ENCODE measurements at places on chromosomes 12 and 14.

DNA sequence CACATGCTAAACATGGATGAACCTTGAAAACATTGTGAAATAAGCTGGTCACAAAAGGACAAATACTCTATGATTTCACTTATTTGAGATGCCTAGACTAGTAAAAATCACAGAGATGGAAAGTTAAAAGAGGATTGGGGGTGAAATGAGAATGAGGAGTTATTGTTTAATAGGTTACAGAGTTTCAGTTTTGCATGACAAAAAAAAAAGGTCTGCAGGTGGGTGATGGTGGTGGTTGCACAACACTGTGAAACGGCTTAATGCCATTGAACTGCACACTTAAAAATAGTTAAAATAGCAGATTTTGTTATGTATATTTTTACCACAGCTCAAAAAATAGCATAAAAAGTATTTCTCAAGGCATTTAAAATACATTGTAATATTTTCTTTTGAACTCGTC is 151.9 kb upstream of the NRXN3 start:
- DNase-seq, result no peak

DNA sequence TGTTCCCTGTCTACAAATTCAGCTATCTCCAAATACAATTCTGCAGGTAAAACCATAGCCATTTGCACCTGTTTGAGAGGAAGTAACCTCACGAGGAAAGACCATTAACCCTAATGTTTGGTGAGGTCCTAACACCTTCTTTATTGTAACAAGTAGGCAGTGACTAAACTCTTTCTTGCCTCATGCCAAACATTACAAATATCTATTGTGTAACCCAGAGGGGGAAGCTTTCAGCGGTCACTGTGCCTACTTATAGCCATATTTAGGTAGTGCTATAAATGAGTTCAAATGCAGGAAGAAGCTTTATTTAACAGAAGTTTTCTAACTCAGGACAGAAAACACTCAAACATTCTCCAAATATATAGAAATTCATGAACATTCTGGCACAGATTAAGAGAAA is 252.7 kb downstream of the LRFN5 start:
- DNase-seq, result no peak

DNA sequence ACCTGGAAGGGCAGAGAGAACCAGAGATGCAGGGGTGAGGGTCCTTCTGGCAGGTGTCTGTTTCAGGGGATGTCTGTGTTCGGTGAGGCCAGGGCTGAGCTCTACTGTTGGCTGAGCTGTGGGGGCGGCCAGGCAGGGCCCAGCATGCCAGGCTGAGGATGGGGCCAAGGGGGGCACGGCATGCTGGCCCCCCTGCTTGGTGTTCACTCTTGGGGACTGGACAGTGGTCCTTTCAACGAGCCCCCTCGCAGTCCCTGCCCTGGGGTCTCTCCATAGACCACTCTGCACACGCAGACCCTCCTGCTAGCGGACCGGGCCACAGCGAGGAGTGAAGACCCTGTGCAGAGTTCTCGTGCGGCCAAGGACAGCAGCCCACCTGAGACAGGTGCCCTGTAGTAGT is 56.3 kb downstream of the KIF26A start:
- no peak for DNase-seq

- no peak for DNase-seq
Observed at GRCh38 chr12:45975506-45975905, 14.9 kb downstream of the SCAF11 start.

DNA sequence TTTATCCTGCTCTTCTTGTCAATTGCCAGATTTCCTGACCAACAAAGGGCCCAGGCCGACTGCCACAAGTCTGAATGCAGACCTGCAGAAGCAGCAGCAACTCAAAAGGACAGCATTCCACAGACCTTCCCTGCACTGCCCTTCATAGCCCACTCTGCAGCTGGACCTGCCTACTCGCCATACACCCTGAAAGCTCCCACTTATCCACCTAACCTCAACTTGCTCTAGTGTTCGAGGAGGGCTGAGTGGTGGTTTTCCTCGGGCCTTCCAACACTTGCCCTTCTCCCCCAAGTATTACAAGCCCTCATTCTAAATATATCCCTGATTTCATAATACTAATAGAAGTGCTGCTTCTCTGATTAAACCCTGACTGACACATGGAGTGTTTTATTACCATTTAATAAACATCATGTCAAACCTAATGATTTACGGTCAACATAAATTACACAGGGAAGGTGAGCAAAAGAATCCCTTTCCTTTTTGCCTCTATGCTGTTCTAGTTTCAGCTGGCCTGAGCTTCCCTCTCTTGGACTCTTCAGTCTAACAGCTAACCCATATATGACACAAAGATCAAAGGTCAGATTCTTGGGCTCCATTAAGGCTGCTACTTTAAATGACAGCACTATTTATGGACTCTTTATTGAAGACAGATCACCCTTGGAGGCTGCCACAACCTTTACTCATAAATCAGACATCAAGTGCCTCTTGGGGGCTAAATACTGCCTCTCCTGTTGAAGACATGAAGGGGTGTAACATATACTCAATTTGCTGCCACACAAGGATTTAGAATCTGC is 1546.9 kb upstream of the TMEM132C start:
- DNase-seq, result no peak

DNA sequence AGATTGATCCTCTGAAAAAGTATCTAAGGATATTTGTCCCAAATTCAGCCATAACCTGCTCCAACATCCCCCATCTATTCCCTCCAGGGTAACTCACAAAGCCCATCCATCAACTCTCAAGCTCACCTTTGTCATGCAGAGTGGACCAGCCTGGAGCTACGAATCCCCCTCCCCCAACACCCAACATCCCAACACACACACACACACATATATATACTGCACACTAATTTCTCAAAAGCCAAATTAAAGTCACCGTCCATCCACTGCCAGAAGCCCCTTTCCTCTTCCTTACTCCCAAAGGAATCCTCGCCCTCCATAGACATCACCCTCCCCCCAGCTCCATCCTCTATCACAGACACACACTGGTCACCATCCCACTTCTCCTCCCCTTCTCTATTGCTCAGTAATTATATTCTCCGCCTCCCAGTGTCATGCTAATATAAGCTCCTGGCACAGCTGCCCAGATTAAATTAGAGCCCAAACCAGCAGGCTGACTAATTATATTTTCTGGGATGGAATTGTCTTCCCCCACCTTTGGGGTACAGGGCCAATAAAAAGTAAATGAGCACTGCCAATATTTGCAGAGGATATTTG is 13.5 kb upstream of the TESPA1 start:
- DNase-seq, result no peak

GRCh38 chr12:123384318-123384993 is 524 bp downstream of the KMT5A start:
- no peak for DNase-seq

DNA sequence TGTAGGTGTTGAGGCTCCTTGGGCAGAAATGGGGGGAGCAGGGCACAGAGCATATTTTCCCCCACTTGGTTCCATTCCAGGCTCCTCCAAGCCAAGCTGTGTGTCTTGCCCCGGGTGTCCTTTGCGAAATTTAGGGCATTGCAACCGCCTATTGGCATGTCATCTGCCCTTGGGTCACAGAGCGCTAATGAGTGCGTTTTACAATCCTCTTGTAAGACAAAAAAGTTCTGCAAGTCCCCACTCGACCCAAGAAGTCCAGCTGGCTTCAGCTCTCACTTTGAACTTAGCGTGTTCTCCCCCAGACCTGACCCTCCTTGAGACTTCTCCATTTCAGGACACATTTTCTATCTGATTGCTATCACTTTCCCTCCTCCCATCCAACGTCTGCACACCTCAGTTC is 6.1 kb upstream of the LRTM2 start:
- DNase-seq, result no peak

- no peak for DNase-seq
Observed at GRCh38 chr12:1616233-1617066, 12.6 kb upstream of the WNT5B start.

GRCh38 chr12:90036637-90037036 is 328.0 kb upstream of the ATP2B1 start:
- no peak for DNase-seq

GRCh38 chr12:131032082-131032750 is 78.5 kb downstream of the ADGRD1 start:
- DNase-seq, result no peak

GRCh38 chr14:61130512-61131260 is 149.6 kb downstream of the SLC38A6 start:
- no peak for DNase-seq

DNA sequence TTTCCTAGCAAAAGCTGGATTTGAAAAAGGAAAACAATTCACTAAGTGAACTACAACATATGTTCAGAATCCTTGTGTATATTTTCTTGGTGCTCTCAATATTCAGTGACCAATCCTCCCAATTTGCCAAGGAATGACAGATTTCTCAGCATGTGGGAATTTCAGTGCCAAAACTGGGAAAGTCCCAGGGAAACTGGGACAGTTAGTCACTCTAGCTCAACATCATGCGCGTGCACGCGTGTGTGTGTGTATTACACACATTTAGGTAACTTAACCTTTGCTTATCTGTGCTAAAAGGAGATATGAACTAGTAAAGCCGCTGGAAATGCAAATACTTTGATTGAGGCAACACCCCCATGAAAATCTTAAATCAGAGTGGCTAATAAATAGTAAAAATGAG is 26.1 kb upstream of the SLC6A13 start:
- no peak for DNase-seq

- DNase-seq, result no peak
Observed at GRCh38 chr14:94805680-94806288, 35.9 kb upstream of the GSC start.

GRCh38 chr12:12115514-12115913 is 44.8 kb downstream of the BCL2L14 start:
- no peak for DNase-seq

DNA sequence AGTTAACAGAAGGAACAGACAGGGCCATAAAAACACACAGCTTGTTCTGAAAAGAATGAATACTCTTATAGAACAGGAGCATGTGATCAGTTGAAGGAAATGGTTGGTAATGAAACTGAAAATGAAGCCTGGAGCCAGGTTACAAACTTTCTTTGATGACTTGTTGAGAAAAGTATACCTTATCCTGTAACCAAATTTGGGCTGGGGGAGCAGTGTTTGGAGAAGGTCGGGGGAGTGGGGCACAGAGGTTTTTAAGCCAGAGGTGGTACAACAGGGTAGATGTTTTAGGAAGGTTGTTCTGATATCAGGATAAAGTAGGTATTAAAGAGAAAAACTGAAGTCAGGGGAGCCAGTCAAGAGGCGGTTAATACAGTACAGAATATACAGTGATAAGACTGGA is 8.2 kb downstream of the GOLT1B start:
- no peak for DNase-seq

GRCh38 chr12:20620261-20620660 is 74.9 kb upstream of the SLCO1C1 start:
- no peak for DNase-seq

DNA sequence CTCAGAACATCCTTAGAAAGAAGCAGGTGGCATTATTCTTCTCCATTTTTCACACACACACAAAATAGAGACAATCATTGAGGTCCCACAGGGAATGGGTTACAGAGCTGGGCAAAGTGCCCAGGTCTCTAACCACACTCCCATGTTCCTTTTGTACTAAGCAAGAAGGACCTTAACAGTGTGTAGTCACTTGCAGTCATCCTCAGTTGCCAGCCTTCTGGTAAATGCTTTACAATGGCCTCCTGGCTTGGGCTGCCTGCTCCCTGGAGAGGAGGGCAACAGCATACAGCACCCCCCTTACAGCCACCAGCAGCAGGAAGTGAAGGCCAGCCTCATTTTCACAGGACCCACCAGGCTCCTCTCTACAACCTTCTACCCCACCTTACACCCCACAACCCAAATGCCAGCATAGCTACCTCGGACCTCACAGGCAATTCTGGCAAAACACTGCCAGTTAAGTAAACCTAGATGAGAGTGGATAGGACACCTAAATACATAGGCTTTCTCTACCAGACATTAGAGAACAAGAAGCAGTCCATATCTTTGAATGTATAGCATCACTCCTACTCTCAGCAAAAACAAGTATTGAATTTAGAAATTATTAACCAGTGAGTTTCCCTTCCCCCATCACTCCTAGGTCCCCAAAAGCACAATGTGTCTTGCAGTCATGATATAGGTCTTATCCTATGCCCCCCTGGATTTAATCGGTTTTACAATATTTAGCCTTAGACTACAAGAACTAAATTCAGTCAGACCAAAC is 88.1 kb downstream of the PPP2R5E start:
- no peak for DNase-seq

DNA sequence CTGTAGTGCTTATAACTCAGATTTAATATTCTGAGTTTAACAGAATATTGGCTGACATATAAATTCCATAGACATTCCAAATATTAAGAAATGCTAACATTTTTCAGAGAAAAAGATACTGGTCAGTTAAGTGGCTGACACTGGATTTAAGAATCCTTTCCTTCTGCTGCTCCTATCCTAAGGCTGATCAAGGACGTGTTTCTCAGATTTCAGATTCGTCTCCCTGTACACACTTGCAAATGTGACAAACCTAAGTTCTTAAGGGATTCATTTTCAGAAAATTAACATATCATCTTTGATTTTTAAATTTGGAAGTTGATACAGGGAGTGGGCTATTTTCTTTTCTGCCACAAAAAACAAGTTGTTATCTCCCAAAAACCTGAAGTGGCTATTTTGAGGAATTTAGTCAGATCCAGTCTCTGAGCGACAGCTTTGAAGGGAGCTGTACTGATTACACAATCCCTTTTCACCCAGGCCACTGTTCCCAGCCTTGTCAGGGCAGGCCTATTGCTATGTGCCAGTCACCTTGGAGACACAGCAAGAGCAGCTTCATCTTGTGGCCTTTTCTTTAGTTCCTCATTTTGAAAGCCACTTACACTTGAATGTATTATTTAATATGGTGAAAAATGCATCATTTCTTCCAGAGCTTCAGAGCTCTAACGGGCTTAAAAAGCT is 370.6 kb downstream of the KCNH5 start:
- no peak for DNase-seq

DNA sequence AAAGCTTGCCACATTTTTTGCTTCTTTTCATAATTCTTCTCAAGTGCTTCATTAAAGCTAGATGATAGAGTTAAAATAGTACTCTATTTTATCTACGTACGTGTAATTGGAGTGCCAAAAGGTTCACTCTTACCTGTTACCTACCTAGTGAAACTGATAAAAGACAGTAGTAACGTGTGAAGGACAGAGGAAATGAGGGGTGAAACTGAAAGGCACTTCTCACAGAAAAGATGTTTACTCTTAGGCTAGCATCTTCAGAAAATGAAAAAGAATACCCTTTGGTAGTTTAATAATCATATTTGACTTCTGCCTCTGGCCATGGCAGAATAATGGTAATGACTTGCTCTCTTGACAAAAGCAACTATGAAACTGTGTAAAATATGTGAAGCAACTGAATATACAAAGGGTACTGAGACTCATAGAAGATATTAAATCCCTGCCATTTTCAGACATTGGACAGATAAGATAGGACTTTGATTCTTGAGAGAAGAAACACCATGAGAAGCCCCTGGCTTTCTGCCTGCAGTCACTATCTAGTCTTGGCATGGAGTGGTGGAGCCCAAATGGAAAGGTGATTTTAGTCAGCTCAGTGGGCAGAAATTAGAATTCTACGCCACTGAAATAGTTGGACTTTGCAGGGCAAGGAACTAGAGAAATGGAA is 6.3 kb upstream of the EVL start:
- DNase-seq, result no peak

GRCh38 chr12:101455685-101456084 is 19.5 kb upstream of the SPIC start:
- DNase-seq, result no peak

GRCh38 chr14:49194067-49194466 is 392.1 kb downstream of the RPS29 start:
- no peak for DNase-seq

Data from activated T-helper 1 cell treated with anti-CD3 and anti-CD28 coated beads, Interleukin-2, amount 50 U/mL, for 16 hours (primary cell).